ENCODE measurements at places on chromosomes 13 and 19.

DNA sequence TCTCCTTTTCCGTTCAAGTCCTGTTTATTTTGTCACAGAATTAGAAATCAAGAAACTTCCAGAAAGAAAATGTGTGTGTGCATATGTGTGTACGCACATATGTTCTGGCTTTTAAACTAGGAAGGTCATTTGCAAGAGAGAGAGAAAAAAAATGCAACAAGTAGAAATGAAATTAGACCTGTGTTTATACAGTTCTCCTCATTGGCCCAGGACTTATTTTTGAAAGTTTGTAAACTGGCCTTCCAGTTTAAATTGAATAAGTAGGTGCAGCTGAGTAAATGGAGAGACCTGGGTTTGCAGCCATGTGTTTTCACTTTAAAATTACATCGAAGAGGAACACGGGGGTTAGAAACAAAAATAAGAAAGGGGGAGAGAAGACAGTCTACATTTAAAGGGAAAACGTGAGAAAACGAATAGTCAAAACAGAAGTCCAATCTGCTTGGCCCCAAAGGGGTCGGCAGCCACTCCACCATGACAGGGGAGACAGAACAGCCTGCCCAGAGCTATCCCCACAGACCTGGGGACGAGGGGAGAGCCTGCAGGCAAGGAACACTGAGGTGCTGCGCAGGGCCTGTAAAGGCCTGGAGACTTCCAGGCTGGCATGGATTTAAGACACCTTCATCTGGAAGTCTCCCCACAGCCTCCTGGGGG is 216.8 kb upstream of the MAB21L1 start:
- DNase-seq, result no peak

- DNase-seq, result no peak
Observed at GRCh38 chr19:33392341-33393285, 19.1 kb downstream of the CEBPG start.

DNA sequence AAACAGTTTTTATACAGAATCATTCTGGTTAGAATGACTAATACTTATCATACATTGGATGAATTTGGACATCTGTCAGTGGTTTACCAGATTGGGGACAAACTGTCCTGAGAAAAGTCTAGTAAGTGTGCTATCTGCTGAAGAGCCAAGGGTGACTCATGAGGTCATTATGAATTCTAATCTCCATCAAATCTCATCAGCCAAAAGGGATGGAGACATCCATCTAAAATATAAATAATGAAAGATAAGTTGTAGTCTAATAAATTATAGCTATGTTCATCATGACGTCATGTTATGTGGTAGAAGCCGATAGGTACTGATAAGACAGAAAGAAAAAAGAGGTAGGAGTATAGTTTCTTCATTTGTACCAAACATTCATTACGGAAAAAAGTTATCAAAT is 804.4 kb downstream of the PCDH9 start:
- DNase-seq, result no peak

GRCh38 chr19:7968796-7969554 is 25.5 kb upstream of the TIMM44 start:
- no peak for DNase-seq
